ENCODE measurements at places on chromosomes 11 and 22. TPM values are rescaled to one million over a fixed set of nuclear protein-coding genes. Genes with fewer than 3 reads are reported as not detected.

DNA sequence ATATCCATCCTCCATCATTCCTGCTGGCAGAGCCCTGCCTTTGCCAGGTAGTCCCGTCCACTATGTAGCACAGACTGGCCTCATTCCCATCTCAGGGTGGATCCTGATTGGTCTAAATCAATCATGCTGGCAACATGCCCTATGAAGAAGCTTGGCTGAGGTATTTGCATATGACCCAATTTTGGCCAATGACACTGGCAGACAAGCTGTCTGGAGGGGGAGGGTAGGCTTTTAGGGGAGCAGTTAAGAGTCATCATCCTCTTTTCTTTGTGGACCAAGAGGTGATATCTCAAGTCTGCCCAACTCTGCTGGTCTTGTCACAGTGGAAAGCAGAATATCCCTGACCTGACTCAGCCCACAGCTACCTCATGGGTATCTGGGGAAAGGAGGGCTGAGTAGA is 5.1 kb downstream of the CCDC89 start:
- H3K36me3 ChIP-seq: no peaks in the 10 kb centered on the region
- no peaks in the 10 kb centered on the region for H3K27me3 ChIP-seq
- no peak overlapping the region for H3K4me3 ChIP-seq

DNA sequence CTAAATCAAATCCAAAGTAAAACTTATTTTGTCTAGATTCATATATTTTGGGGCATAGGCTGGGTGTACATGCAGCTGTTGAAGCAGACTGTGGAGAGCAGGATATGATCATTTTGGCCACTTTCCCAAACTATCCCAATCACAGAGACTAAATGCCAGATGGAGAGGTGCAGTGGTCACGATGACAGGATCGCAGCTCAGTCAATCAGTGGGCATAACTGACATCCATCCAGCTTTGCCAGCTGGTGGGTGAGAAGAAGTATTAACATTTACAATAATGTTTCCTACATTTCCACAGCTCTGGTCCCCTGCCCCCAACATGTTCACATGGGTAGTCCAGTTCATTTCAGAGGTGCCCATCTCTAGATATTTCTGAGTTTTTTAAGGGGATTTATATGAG is 255.5 kb upstream of the SESN3 start:
- no peaks in the 10 kb centered on the region for H3K36me3 ChIP-seq
- DNase-seq: no peak
- H3K27me3 ChIP-seq: peaks cover 5% of the 10 kb centered on the region

EIF3L gene
- 578 TPM for total RNA-seq

DNA sequence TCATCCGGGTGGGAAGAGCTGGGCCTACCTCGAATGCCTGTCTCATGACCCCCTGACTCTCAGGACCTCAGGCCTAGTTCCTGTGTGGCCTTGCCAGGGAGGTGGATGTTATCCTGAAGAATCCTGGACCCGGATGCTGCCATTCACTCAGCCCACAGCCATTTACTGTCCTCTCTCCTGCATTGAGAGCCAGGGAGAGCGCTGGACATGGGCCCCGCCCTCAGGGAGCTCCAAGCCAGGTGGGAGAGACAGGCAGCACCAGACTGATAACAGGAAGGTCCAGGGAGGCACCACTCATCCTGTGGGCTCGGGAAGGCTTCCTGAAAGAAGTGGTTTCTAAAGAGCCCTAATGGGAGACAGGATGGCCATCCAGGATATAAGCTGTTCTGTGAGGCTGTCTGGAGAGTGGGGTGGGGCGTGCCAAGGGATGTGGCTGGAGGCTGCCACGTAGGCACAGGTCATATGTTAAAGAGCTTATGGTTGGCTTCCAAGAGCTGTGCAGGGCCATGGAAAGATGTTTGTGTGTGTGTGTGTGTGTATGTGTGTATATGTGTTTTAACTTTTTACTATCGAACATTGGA is 8.6 kb downstream of the SERPINH1 start:
- H3K27ac ChIP-seq: peak overlapping the region; percentile 57
- H3K4me1 ChIP-seq: peaks cover 5% of the 10 kb centered on the region
- no peak overlapping the region for H3K4me3 ChIP-seq
- H3K27me3 ChIP-seq: no peaks in the 10 kb centered on the region

DNA sequence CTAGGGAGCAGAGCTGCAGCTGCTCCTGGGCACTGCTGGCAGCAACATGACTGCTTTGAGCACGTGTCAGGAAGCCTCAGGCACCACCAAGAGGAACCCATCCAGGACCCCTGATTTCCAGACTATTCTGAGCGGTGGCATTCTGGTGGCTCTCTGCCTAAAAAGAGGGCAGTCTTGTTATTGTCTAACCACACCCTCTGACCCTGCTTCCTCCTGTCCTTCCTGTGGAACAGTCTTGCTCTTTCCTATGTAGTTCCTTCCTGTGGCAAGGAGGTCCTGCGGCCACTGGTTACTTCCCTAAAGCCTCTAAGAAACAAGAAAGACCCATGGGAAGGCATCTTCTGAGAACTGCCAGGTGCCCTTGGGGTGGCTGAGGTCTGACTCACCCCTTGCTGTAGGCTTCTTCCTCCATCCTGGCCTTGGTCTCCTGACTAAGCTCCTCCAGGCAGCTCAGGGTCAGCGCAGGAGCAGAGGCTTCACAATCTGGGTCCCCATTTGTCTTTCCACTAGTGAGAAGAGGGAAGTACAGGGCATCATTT is 13.1 kb upstream of the LYVE1 start:
- no peak for DNase-seq
- no peaks in the 10 kb centered on the region for H3K4me1 ChIP-seq
- H3K27ac ChIP-seq: no peak overlapping the region
- H3K27me3 ChIP-seq: no peaks in the 10 kb centered on the region

DNA sequence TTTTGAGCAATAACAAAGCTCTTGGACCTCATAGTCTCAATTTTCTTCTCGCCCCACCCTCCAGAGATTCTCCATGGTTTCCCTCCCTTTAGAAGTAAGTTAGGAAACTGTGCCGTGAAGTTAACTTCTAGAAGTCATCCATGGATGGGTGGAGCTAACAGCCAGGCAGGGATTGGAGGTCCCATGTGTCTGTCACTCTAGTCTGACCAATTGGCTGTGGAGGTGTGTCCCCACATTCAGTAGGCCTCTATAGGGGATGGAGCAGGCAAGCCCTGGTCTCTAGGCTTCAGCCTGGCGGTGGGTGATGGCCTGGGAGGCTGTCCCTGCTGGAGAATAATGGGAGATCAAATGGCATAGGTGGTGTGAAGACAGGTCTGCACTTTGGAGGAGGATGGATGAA is 50.7 kb downstream of the TP53I11 start:
- H3K36me3 ChIP-seq: peaks cover 7% of the 10 kb centered on the region
- H3K4me1 ChIP-seq: peaks cover 4% of the 10 kb centered on the region
- H3K4me3 ChIP-seq: no peak overlapping the region
- DNase-seq: no peak
- H3K27ac ChIP-seq: no peak overlapping the region

GRCh38 chr11:45806937-45807791 is 2.2 kb downstream of the SLC35C1 start:
- peaks cover 14% of the 10 kb centered on the region for H3K27me3 ChIP-seq
- H3K4me3 ChIP-seq: peak overlapping the region; percentile 96
- peaks cover 19% of the 10 kb centered on the region for H3K4me1 ChIP-seq
- DNase-seq: no peak

GRCh38 chr22:26109686-26110315 is 59.5 kb upstream of the SEZ6L start:
- peaks cover 24% of the 10 kb centered on the region for H3K27me3 ChIP-seq
- no peaks in the 10 kb centered on the region for H3K4me1 ChIP-seq
- no peak overlapping the region for H3K27ac ChIP-seq
- H3K36me3 ChIP-seq: no peaks in the 10 kb centered on the region
- no peak for DNase-seq

PLEKHB1 gene
- 15.7 TPM for total RNA-seq

DNA sequence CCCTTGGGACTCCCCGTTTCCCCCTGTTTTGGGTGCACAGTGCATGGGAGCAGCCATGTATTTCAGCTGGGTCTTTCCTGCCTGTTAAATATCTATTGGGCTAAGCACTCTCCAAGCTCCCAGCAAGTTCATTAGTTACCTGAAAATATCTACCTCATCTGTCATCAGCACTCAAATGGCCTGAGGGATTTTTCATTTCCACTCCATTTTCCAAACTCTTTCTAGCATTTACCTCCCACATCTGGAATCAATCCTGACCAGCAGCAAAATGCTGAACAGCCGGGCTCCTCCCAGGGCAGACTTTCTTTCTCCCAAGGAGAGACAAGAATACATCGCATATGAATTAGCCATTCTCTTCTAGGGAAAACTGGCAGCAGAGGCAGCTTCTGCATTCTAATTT is 273.5 kb upstream of the MPPED2 start:
- H3K4me1 ChIP-seq: peaks cover 39% of the 10 kb centered on the region
- H3K27ac ChIP-seq: no peak overlapping the region
- no peak for DNase-seq
- H3K36me3 ChIP-seq: no peaks in the 10 kb centered on the region

- no peaks in the 10 kb centered on the region for H3K36me3 ChIP-seq
- H3K27me3 ChIP-seq: no peaks in the 10 kb centered on the region
Measured at GRCh38 chr11:95335989-95336388, 105.0 kb upstream of the SESN3 start.

OR5P2 gene
- total RNA-seq: 0.26 TPM

- no peak overlapping the region for H3K4me3 ChIP-seq
- H3K4me1 ChIP-seq: peaks cover 24% of the 10 kb centered on the region
- no peak for DNase-seq
- no peaks in the 10 kb centered on the region for H3K36me3 ChIP-seq
- H3K27ac ChIP-seq: no peak overlapping the region
Measured at GRCh38 chr11:19374151-19374569, 133.4 kb upstream of the E2F8 start.

SLC25A18 gene
- total RNA-seq: 0.43 TPM

GRCh38 chr11:103808252-103808651 is 228.2 kb upstream of the DDI1 start:
- no peaks in the 10 kb centered on the region for H3K4me1 ChIP-seq
- DNase-seq: no peak
- no peak overlapping the region for H3K27ac ChIP-seq
- no peaks in the 10 kb centered on the region for H3K27me3 ChIP-seq
- no peaks in the 10 kb centered on the region for H3K36me3 ChIP-seq

- no peak for DNase-seq
- peak overlapping the region; percentile 9 for H3K27ac ChIP-seq
- no peaks in the 10 kb centered on the region for H3K27me3 ChIP-seq
- peaks cover 21% of the 10 kb centered on the region for H3K4me1 ChIP-seq
Measured at GRCh38 chr11:86034710-86035109, 34.2 kb downstream of the PICALM start.

- no peaks in the 10 kb centered on the region for H3K27me3 ChIP-seq
- H3K27ac ChIP-seq: peak overlapping the region; percentile 89
- H3K4me1 ChIP-seq: peaks cover 22% of the 10 kb centered on the region
Measured at GRCh38 chr22:19855504-19856409, 1.1 kb upstream of the GNB1L start.

- H3K27ac ChIP-seq: no peak overlapping the region
- H3K36me3 ChIP-seq: peaks cover 4% of the 10 kb centered on the region
- H3K4me1 ChIP-seq: peaks cover 24% of the 10 kb centered on the region
- no peak for DNase-seq
Measured at GRCh38 chr11:11296434-11296833, 56.6 kb downstream of the CSNK2A3 start.

TUG1 gene
- total RNA-seq: 118 TPM

PDGFD gene
- total RNA-seq: 17.8 TPM

GRCh38 chr22:35630891-35631290 is 13.8 kb upstream of the MB start:
- DNase-seq: no peak
- no peak overlapping the region for H3K4me3 ChIP-seq
- peak overlapping the region; percentile 56 for H3K27ac ChIP-seq
- no peaks in the 10 kb centered on the region for H3K27me3 ChIP-seq
- H3K36me3 ChIP-seq: peaks cover 4% of the 10 kb centered on the region

OR51T1 gene
- total RNA-seq: 0.39 TPM

- H3K27me3 ChIP-seq: peaks cover 18% of the 10 kb centered on the region
- H3K4me1 ChIP-seq: peaks cover 24% of the 10 kb centered on the region
- no peak for DNase-seq
- H3K4me3 ChIP-seq: no peak overlapping the region
- peak overlapping the region; percentile 46 for H3K27ac ChIP-seq
Measured at GRCh38 chr11:11502263-11502861, 119.4 kb downstream of the GALNT18 start.

SEZ6L gene
- total RNA-seq: 11.6 TPM

HTR3A gene
- 0.27 TPM for total RNA-seq

DNA sequence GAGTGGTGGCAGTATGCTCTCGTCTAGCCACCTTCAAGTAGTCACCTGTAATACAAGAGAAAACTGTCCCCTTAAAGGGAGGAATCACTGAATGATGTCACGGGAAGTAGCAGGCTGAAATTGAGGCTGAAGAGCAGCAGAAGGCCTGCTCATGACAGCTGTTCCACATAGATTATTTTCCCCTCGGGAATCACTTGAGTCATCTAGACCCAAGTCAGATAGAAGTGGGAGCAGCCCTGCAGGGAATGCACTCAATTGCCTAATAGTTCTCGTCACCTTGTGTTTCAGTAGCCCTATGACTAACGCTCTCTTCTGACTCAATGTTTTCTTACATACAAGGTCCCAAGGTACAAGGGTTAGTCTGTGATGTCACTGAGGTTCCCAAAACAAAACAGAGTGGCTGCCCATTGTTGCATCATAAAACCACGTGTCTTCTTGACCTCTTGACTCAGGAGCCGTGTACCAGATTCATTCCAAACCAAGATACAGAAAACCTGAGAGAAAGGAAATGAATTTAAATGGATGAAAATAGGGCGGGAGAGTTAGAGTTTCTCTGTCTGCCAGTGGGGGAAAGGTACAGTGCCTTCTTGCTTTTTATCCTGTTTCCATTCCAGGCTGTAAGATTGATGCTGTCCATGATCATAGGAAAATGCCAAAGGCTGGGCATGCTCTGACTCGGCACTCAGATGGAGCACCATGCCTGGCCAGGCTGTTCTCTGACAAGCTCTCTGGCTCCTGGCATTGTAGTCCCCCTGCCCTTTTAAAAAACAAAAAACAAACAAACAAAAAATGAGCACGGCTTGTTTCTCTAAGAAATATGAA is 21.6 kb upstream of the C11orf96 start:
- H3K4me3 ChIP-seq: no peak overlapping the region
- no peak for DNase-seq
- peaks cover 31% of the 10 kb centered on the region for H3K36me3 ChIP-seq

OR4C16 gene
- total RNA-seq: not detected

SCN2B gene
- 2.8 TPM for total RNA-seq

NUP98 gene
- 77.4 TPM for total RNA-seq

- no peak for DNase-seq
- H3K27me3 ChIP-seq: no peaks in the 10 kb centered on the region
- no peak overlapping the region for H3K4me3 ChIP-seq
- no peaks in the 10 kb centered on the region for H3K36me3 ChIP-seq
- no peaks in the 10 kb centered on the region for H3K4me1 ChIP-seq
- H3K27ac ChIP-seq: no peak overlapping the region
Measured at GRCh38 chr11:24457985-24458384, 38.9 kb upstream of the LUZP2 start.

FGF4 gene
- not detected for total RNA-seq
